Adrenal gland (tissue), 19 donors: ENCODE measurements at places on chromosomes 11 and 22.

DNA sequence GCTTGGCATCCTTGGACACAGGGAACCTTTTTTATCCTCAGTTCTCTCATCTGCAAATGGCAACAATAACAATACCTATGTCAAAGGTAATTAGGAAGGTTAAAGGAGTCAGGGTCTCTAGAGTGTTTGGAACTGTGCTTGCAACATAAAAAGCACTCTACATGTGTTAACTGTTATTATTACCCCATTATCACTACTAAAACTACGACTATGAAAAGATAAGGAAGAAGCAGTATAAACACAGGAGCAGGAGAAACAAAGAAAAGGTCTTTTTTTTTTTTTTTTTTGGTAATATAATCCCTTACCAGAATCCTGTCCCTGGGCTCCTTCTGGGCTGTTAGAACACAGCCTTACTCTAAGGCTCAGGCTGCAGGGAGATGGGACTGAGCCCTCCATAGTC, 348.2 kb downstream of the CADM1 start:
- no peak for DNase-seq

DNA sequence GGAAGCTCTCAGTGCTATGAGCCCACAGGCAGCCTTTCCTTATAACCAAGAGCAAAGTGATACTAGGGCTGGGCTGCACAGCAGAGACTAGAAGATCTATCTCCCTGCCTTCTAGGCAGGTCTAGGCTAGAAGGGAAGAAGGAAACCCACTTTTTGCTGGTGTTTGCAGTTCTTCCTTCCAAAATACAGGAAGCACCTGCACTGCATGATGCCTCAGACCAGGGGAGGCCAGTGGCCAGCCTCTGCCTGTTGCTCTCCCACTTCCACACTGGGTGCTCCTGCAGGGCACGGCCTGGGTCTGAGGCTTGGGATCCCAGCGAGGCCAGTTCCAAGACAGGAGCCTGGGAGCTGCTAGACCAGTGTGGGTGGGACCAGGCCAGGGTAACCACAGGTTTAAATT, 6.0 kb upstream of the UCP3 start:
- DNase-seq = no peak

- peak; percentile 96 for DNase-seq
Measured at GRCh38 chr11:44634401-44635281, 69.2 kb downstream of the CD82 start.

GRCh38 chr11:18669711-18670110, 28.9 kb upstream of the TMEM86A start:
- DNase-seq = no peak

GRCh38 chr22:27836181-27836580, 34.6 kb upstream of the MN1 start:
- DNase-seq = no peak

DNA sequence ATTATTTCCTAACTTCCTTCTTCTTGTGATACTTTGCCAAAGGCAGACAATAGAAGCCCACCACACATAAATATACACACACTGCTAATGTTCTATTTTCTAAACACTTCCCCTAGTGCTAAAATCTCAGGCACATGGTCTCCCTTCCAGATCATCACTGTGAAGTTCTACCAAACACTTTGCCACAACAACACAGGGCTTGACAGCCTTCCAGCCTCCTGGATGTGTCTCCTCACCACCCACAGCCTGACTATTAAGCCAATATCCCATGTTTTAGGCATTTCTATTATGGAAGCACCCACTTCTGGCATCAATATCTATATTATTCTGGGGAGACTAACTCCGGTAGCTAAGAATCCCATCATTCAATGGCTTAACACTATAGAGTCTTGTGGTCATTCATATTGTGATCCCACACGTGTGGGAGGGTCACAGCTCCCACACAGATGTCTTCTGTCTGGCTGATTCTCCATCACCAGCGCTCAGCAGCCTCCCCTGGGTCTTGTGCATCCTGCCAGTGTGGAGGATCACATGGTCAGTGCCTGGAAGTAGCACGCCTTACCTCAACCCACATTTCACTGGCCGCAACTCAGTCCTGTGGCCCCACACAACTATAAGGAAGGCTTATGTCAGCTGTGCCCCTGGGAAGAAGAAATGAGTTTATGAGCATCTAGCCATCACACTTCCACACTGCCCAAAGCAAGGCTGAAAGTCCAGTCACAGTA, 29.0 kb downstream of the SPATA19 start:
- no peak for DNase-seq

DNA sequence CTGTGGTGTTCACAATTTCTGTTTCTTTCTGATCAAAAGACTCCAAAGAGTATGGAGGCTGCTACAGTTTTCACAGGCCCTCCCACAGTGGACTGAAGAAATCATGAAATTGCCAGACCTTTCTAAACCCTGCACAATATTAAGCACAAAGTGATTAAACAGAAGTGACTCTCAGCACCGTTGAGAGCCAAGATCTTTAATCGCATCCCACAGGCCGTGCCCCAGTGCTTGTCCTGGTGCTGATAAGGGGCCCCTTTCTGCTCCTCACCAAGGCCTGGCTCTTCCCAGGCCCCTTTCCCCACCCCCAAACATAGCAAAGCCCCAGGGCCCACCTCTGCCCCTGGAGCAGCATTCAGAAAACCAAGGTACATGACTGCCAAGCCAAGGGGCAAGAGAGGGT, 57.4 kb upstream of the BMAL1 start:
- no peak for DNase-seq

- DNase-seq = no peak
Measured at GRCh38 chr11:47215366-47215910, 664 bp downstream of the DDB2 start.

DNA sequence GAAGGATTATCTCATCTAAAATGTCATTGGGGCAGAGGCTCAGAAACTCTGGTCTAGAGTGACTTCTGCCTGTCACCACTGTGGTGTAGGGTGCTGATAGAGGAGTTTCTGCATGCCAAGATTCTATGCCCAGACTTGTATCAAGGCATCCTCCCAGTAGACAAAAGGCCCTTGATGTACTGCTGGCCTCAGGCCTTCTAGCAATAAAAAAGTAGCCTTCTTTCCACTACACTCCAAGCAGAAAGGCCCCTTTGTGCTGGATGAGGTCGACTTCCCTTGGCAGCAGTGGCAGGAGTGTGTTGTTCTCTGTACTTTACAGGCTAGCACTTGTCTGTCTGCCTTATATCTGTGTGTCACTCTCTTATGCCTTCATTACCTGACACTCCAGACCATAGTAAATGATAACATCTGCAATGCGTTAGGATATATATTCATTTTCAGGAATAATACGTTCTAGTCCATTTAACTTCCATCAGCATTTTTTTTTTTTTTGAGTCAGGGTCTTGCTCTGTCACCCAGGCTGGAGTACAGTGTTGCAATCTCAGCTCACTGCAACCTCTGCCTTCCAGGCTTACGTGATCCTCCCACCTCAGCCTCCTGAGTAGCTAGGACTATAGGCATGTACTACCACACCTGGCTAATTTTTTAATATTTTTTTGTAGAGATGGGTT, 49.5 kb upstream of the RRM1 start:
- DNase-seq = no peak

GRCh38 chr22:32579529-32580220, 105.1 kb downstream of the FBXO7 start:
- peak; percentile 74 for DNase-seq

GRCh38 chr11:102279641-102280170, 37.6 kb upstream of the BIRC3 start:
- DNase-seq = peak; percentile 32

DNA sequence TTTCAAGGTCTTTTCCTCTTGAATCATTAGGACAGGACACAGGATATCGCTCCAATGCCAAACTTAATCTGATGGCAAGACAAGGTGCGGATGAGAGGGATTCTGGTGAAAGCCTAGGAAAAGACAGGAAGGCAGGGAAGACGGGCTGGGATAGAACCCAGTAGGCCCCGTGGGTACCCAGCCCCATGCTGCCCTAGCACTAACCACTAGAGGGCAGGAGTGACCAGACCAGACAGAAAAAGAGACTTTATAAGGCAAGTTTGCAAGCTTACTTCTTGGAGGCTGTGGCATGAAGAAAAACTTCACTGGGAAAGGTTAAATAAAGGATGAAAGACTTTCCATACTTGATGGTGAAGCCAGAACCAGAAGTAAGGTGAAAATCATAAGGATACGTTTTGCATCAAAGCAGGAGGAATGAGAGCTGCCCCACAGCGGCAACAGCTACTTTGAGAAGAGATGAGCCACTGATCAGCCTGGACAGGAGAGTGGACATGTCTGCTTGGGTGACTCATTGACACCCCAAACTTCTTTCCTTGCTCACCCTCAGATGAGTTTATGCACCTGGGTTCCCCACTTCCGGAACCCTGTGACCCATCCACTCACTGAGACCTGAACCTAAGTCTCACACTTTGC, 39.8 kb downstream of the SYN3 start:
- DNase-seq = peak; percentile 68

GRCh38 chr11:131685906-131686305, 315.5 kb downstream of the NTM start:
- DNase-seq = no peak

DNA sequence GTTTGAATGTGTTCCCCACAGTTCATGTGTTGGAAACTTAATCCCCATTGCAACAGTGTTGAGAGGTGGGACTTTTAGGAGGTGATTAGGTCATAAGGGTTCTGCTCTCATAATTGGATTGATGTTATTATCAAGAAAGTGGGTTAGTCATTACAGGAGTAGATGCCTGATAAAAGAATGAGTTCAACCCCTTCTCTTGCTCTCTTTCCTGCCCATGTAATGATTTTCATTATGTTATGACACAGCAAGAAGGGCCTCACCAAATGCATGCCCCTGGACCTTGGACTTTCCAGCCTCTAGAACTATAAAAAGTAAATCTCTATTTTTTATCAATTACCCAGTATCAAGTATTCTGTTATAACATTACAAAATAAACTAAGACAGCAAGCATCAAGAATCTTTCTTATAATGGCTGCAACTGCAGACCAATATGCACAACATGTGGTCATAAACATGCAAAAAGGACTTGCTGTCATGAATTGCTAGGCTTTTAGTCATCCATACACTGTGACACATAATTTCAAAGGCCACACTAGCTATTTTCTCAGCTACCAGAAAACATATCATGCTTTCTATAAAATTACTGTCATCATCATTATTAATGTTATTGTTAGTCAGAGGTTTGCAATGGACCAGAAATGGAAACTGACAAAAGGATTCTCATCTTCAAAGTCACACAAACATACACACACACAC, 99.9 kb upstream of the GUCY1A2 start:
- no peak for DNase-seq

DNA sequence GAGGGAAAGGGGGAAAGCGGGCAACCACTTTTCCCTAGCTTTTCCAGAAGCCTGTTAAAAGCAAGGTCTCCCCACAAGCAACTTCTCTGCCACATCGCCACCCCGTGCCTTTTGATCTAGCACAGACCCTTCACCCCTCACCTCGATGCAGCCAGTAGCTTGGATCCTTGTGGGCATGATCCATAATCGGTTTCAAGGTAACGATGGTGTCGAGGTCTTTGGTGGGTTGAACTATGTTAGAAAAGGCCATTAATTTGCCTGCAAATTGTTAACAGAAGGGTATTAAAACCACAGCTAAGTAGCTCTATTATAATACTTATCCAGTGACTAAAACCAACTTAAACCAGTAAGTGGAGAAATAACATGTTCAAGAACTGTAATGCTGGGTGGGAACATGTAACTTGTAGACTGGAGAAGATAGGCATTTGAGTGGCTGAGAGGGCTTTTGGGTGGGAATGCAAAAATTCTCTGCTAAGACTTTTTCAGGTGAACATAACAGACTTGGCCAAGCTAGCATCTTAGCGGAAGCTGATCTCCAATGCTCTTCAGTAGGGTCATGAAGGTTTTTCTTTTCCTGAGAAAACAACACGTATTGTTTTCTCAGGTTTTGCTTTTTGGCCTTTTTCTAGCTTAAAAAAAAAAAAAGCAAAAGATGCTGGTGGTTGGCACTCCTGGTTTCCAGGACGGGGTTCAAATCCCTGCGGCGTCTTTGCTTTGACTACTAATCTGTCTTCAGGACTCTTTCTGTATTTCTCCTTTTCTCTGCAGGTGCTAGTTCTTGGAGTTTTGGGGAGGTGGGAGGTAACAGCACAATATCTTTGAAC, 6.8 kb downstream of the MALAT1 start:
- DNase-seq = peak; percentile 60

DNA sequence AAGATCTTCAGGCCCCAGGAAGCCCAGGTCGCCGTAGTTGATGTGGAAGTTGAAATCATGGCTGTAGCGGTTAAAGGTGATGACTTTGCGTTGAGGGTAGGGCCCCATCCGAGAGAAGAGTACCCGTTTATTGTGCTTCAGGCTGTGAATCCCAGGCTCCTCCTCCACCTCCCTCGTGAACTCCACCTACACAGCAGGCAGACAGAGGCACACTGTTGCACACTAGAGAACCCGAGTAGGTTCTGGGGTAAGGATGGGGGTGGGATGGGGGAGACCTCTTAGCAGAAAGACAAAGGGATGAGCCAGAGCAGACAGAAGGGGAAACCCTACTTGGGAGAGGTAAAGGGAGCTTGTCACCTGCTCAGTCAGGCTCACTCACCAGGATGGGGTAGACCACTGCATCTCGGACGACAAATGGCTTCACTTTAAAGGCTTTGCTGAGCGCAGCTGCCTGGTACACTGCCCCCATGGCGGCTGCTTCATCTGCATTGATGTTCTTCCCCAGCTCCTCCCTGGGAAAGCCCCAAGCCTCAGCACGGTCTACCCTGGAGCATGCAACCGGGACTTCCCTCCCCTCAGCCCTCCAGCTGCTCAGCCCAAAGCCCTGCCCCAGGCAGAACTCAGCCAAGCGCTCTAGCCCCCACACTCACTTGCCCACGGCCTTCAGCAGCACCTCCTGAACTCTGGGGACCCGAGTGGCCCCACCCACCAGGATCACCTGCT, 5.4 kb downstream of the HYOU1 start:
- no peak for DNase-seq

DNA sequence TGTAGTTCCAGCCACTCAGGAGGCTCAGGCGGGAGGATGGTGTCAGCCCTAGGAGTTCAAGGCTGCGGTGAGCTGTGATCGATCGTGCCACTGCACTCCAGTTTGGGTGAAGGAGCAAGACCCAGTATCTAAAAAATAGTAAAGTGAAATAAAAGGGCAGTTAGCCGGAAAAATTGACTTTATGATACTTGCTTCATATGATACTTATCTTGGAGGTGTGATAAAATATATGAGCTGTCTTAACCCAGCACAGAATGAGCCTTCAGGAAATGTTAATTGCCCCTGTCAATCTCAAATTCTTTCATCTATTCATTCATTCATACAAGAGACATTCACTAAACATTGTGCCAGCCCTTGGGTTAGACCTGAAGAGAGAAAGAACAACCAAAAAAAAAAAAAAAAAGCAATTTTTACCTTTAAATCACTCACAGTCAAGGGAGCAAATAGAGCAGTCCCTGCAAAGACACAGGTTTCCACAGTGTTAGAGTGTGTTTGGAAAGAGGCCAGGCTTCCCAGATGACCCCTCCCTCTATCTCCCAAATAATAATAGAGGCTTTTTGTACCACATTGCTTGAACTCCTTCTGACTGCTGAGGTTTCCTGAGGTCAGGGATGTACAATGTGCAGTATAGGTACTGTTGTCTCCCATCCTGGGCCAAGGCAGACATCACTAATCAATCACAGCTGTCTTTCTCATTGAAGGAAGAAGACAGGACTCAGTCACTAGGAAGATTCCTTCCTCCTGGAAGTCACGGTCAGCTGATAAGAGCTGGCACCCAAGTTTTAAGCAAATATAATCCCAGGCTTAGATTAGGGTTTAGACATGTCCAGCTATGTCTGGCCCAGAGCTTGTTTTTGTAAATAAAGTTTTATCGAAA, 454.6 kb downstream of the MIAT start:
- DNase-seq = no peak
